ENCODE measurements at places on chromosomes 16 and 17.
A peak's percentile ranks its signal among the peaks of the same experiment; 100 is the strongest.

GRCh38 chr17:41534899-41535546, 6.9 kb upstream of the KRT19 start:
- DNase-seq: no peak

DNA sequence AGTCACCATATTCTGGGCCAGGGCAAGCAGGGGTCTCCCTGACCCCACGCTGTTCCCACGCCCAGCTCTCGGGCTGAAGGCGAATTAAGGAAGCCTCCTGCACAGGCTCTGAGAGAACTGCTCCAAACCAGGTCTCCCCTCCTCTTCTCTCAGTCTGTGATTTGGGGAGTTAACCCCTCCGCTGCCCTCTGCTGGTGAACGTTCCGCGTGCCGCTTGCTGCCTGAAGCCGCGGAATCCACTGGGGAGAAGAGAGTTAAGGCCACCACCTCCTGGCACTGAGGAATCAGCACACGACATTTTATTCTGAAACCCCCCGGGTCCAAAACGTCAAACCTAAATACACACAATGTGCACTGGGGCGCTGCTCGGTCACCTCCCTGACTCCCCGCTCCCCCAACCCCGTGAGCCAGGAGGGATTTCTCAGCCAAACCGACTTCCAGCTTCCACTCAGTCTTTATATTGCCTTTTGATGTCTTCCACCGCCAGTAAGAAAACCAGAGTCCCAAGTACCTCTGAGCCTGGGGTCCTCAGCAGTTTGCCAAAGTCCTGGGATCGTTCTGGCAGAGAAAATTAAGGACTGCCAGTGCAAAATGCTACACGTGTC, 54.4 kb upstream of the RCVRN start:
- peak; percentile 64 for DNase-seq

DNA sequence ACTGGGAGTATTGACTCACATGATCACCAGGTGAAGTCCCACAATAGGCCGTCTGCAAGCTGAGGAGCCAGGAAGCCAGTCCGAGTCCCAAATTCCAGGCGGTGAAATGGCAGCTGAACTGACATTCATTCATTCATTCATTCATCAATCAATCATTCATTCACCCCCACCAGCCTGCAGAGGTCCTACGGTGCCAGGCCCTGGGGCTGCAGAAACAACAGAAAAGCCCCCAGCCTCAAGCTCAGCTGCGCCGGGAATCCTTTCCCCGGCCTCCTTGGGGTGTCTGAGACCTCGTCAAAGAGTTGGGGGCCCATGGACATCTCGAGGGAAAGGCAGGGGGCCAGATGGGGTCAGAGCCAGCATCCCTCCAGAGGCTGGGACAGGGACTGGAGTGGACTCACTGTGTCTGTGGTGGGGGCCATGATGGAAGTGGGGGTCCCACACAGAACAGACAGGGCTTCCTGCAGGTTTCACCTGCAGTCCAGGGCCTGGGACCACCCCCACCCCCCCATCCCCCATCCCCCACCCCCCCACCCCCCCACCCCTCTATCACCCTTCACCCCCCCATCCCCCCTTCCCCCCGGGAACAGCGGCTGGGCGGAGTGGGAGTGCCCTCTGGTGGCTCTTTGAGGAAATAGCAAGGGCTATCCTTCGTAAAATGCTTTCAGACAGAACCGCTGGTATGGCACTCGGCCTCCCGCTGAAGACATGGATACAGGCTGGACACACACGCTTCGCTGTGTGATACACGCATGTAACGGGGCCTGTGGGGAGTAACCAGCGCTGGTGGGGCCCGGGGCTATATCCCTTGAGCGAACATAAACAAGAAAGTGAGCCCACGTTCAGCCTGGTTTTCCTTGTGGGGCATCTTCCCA, 8.5 kb upstream of the ZC3H18 start:
- DNase-seq: peak; percentile 63

DNA sequence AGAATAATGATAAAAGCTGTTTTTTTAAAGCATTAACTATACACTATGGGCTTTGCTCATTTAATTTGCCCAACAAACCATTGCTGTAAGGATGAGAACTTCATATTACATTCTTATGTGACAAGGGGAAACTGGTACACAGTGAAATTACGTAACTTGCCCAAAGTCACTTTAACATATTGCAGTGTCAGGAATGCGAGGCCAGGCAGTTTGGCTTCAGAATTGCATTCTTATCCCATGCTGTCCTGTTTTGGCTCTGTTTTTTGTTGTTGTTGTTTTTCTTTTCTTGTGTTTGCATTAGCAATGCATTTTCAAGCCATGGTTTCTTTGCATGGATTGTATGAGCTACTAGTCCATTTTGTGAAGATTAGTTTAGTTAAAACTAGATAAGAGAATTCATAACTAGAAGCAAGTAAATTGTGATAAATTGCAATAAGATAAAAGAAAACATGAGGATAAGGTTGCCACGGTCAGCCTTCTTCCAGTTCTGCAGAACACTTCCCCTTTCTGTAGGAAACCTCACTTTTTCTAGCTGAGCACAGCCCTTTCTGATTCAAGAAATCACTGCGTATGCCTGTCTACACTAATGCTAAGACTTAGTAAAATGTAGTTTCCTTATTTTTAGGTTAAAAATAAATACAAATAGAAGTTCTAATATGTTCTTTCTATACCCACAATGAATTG, 221.3 kb upstream of the KCNJ16 start:
- DNase-seq: peak; percentile 41

DNA sequence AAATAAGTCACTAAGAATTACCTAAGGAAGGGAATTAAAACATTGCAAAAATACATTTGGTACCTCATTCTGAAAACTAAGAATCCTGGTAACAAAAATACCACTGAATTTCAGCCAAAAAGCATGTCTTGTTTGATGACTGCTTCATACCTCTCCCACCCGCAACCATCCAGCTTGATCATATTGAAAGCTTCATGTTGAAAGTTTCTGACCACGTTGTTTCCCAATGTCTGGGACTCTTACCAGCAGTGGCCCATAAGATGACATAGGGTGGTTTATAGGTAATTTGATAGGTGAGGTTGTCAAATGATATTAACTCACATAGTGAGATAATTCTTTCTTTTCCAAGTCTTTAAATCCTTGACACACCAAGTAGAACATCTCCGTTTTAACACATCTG, 139.3 kb downstream of the CDH11 start:
- DNase-seq: peak; percentile 31

- DNase-seq: peak; percentile 21
These were observed 26.3 kb upstream of the OR4D1 start for GRCh38 chr17:58121925-58122324.

DNA sequence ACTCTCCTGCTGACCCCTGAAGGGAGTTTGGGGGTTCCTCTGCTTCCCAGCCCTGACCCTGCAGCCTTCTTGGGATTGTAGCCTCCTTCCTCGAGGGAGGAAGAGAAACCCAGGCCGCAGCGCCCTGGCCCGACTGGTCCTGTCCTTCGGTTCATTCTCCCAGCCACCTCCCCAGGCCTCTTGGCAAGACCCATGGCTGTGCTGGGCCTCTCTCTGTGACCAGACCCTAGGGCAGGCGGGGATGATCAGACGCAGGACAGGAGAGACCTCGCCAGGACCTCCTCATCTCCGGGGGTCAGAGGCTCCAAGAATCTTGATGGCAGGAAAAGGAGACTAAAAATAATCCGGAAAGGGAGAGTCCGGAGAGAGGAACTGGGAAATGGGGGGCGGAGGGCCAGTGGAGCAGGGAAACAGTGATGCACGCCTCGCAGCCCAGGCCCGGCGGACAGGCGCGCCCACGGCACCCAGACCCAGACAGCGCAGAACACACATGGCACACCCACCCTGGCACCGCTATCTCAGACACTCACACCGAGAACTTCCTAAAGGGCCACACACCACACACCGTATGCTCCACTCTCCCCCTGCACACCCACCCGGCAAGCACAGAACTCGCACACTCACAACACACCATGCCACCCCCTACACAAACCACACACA, 1.2 kb downstream of the ARHGEF15 start:
- no peak for DNase-seq

- DNase-seq: no peak
These were observed 5.2 kb downstream of the ARSG start for GRCh38 chr17:68296217-68297191.

DNA sequence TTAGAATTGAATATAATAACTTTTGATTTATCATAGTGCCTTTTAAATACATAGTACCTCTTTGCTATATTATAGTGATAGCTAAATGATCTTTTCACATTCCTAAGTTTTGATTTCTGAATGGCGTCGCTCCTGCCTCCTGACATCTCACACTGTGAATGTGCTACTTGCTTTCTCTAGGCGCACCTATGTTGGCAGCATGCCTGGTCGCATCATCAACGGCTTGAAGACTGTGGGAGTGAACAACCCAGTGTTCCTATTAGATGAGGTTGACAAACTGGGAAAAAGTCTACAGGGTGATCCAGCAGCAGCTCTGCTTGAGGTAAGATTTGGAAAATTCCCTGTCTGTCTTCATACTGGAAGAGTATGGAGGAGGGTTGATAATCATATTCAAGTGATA, 29.8 kb upstream of the ABCC11 start:
- DNase-seq: no peak

GRCh38 chr17:29835435-29836351, 94.3 kb downstream of the SSH2 start:
- peak; percentile 60 for DNase-seq

DNA sequence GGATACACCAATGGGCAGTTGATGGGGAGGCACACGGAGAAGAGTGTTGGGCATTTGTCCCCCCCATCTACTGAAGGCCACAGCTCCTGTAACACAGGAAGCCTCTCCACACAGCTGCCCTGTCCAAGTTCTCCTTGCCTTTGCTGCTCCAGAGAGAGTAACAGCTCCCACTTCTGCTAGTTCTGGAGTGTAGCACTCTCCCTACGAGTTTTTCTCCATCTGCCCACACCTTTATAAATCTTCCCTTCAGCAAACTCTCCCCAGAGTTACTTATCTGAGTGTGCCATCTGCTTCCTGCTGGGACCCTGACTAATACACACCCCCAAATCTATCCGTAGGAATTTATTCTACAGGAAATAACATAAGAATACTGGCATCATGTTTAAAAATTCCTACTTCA, 42.6 kb upstream of the ERN1 start:
- DNase-seq: no peak

DNA sequence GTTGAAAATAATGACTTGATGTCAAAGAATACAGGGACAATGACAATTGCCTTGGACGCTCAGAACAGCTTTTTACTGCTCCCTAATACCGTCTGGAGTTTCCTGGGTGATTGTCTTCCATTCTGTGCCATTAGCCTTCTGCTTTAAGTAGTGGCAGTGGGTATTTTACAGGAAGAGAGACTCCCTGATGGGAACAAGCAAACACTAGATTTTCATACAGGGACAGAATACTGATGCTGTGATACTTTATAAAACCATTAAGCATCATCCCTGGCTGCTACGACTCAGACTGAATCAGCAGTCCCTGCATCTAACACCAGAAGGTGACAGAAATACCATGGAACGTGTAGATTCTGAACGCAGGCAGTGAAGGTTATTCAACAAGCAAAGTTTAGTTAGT, 635.4 kb upstream of the GOT2 start:
- DNase-seq: no peak

DNA sequence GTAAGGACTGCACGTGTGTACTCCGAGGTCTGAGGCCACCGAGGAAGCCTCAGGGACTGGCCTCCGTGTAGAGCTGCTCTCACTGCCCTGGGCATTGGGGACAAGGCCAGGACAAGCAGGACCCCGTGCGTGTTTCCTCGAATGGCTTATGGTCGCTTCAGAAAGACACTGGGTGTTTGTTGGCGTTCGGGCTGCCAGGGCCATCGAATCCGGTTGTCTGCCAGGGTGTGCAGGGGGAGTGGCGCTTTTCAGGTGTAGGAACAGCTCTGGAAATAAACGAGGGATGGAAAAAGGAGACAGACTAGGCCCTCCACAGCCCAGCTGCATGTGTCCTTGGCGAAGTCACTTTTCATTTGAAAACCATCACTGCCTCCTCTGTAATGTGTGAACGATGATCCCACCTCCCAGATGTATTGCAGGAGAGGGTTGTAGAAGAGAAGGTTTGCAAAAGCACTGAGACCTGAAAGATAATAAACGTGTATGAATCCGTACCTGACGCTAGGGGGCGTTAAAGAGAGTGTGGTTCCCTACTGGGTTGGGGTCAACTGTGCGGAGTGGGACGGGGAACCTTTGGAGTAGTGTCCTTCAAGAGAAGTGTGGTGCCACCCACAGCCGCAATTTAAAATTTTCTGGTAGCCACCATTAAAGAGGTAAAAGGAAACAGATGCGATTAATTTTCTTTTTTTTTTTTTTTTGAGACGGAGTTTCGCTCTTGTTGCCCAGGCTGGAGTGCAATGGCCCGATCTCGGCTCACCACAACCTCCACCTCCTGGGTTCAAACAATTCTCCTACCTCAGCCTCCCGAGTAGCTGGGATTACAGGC, 2.1 kb upstream of the ZSCAN10 start:
- peak; percentile 46 for DNase-seq

GRCh38 chr17:17883801-17884200, 47.0 kb upstream of the SREBF1 start:
- no peak for DNase-seq

- DNase-seq: no peak
These were observed 30.6 kb downstream of the FAM20A start for GRCh38 chr17:68570526-68570925.

- DNase-seq: peak; percentile 98
These were observed 118.4 kb upstream of the HSBP1 start for GRCh38 chr16:83689385-83689831.

DNA sequence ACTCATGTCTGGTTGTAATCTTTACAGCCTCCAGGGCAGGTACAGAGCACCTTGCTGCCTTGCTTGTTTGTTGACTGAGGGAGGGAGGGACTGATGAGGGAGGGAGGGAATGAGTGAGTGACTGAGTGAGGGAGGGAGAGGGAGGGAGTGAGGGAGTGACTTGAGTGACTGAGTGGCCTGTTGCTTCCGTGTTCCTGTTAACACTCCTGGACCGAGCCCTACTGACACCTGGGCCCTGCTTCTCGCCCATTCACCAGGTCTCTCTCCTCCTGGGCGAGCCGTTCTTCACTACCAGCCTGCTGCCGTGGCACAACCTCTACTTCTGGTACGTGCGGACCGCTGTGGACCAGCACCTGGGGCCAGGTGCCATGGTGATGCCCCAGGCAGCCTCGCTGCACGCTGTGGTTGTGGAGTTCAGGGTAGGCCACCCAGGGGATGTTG, 41.2 kb downstream of the PRMT7 start:
- no peak for DNase-seq

- no peak for DNase-seq
These were observed 55.1 kb upstream of the HS3ST4 start for GRCh38 chr16:25636662-25637061.

GRCh38 chr17:7922845-7923628, 6.6 kb downstream of the KCNAB3 start:
- DNase-seq: peak; percentile 83

- peak; percentile 62 for DNase-seq
These were observed 48.7 kb downstream of the SF3B3 start for GRCh38 chr16:70572050-70572925.

All from fibroblast of skin of scalp (primary cell).